ENCODE measurements at places on chromosomes 16 and 17.

DNA sequence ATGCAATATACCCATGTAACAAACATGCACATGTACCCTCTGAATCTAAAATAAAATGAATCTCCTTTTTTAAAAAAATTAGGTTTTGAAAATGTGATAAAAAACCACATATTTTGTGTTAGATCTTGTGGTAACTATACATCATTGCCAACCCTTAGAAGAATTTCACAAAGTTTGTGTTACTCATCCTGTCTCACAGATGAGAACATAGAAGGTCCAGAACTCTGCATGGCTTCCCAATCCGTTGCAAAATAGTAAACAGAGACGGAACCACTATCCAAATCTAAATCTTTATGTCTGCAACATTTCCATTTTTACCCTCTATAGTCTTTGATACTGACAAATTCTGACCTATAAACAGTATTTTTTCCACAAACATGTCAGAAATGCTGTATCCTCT is 759.9 kb downstream of the KCNJ2 start:
- ATAC-seq = no peak

DNA sequence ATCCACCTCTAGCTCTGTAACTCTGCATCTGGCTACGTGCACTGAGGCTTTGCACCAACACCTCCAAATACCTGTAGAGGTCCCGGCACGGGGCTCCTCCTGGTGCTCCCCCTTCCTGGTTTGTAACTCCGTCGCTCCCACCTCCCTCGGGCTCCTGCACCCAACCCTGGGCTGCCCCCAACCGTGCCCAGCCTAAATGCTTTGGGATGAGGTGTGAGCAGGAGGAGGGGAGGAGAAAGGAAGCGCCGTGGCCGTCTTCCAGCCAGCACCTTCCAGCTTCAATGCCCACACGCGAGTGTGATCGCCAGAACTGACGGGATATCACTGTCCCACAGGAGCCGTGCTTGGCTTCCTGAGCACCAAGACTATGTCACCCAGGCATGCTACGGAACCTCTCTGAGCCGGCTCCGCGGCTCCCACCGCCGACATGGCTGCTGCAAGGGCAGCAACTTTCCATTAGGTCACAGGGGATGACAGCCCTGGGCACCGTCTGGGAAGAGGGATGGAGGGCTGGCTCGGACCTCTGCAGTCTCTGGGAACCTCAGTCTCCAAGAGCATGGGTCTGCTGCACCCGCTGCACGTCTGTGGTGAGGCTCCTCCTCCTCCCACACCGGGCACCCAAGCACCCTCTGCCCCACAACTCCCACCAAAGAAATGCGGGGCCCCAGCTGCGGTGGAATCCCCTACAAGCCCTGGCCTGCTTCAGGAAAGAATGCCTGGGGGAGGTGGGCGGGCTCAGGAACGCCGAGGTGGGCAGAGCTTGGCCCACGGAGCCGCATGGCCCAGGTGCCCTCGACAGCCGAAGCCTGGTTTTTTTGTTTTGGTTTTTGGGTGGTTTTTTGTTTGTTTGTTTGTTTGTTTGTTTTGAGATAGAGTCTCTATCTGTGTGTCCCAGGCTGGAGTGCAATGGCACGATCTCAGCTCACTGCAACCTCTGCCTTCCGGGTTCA is 6.4 kb upstream of the SLC38A10 start:
- ATAC-seq = no peak

- ATAC-seq = no peak
Measured at GRCh38 chr16:78515421-78515820, 416.0 kb downstream of the WWOX start.

GRCh38 chr16:13708347-13709120 is 211.4 kb upstream of the ERCC4 start:
- ATAC-seq = no peak

GRCh38 chr16:24163935-24164334 is 92.2 kb upstream of the CACNG3 start:
- no peak for ATAC-seq

- no peak for ATAC-seq
Measured at GRCh38 chr16:67388591-67388990, 4.7 kb downstream of the TPPP3 start.

GRCh38 chr17:65173284-65173793 is 36.2 kb downstream of the RGS9 start:
- no peak for ATAC-seq

DNA sequence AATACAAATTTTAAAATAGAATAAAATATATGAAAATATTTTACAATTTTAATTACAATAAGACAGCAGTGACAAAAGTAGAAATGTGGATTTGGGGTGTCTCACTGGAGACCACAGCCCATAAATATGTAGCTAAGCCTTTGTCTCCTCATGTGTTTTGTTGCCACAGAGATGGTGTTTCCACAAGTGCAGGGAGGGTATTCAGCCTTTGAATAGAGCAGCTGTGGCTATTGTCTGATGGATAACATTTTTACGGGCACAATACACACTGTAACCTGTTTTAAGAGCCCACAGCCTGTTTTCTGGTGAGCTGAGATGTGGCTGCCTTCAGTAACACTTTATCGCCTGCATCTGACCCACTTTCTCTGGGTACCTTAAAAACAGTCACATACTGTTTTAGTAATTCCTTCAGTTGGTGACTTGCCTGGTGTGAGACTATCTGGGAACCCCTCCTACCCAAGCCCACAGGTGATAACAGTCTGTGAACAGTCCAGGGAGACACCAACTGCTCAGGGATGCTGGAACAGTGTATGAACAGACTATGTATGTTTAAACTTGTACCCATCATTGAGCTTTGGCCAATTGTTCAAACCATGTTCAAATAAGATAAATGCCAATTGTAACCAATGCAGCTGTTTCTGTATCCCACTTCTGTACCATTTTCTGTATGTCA is 7.8 kb upstream of the AHSP start:
- ATAC-seq = no peak

GRCh38 chr17:74024871-74025531 is 178.5 kb upstream of the RPL38 start:
- no peak for ATAC-seq

DNA sequence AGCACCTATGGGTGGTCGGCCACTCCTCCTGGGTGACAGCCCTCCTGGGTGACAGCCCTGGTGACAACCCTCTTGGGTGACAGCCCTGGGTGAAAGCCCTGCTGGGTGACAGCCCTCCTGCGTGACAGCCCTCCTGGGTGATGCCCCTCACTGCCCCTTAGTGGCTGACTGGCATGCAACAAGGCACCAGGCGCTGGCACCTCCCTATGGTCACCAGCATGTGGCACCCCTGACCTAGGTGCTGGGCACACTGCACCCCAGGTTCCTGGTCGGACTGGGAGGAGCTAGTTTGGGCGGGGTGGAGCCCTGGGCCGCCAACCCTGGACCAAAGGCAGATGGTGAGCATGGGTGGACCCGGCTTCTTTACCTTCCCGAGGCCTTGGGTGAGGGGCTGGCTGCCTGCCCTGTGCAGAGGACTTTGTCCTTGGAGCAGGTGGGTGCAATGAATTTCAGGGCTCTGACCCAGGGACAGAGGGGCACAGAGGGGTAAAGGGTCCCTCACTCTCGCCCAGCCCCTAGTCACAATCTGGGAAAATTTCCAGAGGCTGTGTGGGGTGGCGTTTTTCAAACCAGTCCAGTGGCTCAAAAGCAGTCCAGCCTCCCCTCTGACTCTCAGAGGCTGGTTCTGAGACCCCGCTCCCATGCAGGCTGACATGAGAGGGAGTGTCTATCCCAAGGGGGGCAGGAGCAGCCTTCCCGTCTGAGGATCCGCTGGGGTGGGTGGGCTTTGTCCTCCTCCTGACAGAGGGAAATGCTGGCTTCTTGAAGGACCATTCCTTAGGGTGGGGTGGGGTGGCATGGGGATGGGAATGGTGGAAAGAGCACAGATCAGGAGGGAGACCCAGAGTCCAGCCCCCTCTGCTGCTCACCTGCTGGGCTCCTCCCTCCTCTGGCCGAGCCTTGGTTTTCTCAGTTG is 25.9 kb upstream of the TNFRSF13B start:
- no peak for ATAC-seq

GRCh38 chr17:72136692-72137091 is 15.9 kb downstream of the SOX9 start:
- no peak for ATAC-seq

GRCh38 chr16:10225653-10226052 is 43.4 kb upstream of the GRIN2A start:
- ATAC-seq = no peak

DNA sequence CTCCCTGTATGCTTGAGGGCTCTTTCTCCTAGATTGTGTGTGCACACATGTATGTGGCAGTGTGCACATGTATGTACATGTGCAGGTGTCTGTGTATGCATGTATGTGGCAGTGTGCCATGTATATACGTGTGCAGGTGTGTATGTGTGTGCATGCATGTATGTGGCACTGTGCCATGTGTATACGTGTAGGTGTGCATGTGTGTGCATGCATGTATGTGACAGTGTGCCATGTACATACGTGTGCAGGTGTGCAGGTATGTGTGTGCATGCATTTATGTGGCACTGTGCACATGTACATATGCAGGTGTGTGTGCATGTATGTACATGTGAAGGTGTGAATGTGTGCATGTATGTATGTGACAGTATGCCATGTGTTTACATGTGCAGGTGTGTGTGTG is 43.9 kb upstream of the BHLHA9 start:
- no peak for ATAC-seq

- no peak for ATAC-seq
Measured at GRCh38 chr17:57914273-57915142, 40.7 kb downstream of the CUEDC1 start.

DNA sequence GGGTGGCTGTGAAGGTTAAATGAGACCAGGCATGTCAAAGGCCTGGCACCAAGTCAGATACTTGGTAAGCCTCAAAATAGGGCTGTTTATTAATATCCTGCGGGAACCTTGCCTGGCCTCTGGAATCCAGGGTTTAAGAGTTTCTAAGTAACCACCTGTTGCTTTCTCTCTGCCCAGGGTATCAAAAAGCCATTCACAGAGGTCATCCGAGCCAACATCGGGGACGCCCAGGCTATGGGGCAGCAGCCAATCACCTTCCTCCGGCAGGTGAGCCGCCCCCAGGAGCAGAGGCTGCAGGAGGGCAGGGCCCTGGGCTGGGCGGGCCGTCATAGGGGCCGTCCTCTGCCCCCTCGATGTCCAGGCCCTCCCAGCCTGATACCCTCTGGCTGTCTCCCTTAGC is 13.3 kb downstream of the GPT2 start:
- ATAC-seq = no peak

DNA sequence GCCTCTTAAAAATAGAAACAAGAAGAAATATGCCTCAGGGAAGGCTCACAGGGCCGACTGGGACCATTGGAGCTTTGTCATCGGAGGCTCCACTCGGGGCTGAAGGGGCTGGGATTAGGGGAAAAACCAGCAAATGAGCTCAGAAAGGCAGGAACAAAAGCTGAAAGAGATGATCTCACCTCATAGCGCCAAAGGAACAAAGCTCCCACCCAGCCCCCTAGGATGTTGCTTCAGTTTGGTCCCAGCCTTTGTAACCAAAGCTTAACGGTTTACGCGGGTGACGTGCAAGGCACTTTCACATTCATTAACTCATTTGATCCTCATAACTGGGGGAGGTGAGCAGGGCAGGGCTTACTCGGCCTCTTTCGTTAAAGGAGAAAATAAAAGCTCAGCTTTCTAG is 168.5 kb upstream of the DYNLRB2 start:
- ATAC-seq = no peak

- ATAC-seq = no peak
Measured at GRCh38 chr17:33396818-33397217, 103.7 kb upstream of the ASIC2 start.

- ATAC-seq = no peak
Measured at GRCh38 chr17:6597727-6598126, 41.4 kb upstream of the PITPNM3 start.

- no peak for ATAC-seq
Measured at GRCh38 chr17:59124665-59125064, 18.0 kb upstream of the TRIM37 start.

DNA sequence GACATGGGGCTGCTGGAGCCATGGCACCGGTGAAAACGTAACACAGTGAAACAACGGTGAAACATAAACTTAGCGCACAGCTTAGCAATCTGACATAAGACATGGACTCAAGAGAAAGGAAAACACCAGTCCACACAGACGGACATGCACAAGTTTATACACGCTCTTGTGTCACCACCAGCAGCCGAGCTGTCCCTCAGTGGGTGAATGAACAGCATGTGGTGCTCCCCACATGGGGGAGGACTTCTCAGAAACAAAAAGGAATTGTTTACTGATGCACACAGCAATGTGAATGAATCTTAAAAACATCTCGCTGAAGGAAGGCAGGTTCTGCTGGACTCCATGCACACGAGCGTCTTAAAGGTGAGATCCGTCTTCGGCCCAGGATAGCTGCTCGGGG is 34.2 kb downstream of the KLHDC4 start:
- no peak for ATAC-seq

DNA sequence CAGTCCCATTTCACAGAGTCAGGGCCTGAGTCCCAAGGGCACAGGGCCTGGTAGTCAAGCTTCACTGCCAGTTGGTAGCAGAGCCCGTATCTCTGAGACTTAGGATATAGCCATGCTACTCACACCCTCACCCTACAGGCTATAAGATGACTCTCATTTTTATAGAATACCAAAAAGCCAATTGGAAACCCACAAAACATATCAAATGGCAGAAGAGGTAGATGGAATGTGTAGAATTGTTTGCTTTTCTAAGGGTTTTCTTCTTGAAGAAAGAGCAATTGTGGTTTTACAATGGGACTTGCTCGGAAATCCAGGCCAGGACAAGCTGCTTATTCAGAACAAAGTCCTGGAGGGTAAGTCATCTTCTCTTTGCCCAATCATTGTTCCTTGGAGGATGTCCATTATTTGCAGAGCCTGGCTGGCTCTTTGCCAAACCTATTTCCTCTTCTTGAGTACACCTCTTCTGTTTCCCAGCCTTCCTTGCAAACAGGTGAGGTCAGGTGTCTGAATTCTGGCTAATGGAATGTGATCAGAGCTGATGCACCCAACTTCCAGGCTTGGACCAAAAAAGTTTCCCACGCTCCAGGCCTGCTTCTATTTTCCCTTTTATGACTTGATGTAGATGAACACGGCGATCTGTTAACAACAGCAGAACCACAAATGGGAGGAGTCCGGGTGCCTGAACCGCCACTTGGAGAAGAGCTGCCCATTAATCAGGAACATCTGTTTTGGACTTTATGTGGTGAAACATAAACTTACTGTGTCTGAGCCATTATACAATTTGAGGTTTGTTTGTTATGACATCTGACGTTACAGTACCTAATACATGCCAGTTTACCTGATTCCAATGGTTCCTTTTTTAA is 16.9 kb upstream of the CCL22 start:
- no peak for ATAC-seq

- ATAC-seq = no peak
Measured at GRCh38 chr17:75271955-75272847, 1.2 kb upstream of the MIF4GD start.
